ENCODE measurements at places on chromosomes 1 and 21. TPM values are rescaled to one million over a fixed set of nuclear protein-coding genes. Genes with fewer than 3 reads are reported as not detected.

NPHS2 gene
- not detected for total RNA-seq

CD1D gene
- total RNA-seq = 1.5 TPM

TMEM269 gene
- 1.4 TPM for total RNA-seq

PLA2G2D gene
- not detected for total RNA-seq

KCNJ9 gene
- not detected for total RNA-seq

SHISAL2A gene
- 14.0 TPM for total RNA-seq

TAS1R1 gene
- total RNA-seq = not detected

SPATA17 gene
- total RNA-seq = not detected

CRYBG2 gene
- 2.5 TPM for total RNA-seq

GRCh38 chr1:98949166-98949565 lies 55.5 kb downstream of the PLPPR5 start:
- no peak overlapping the region for H3K27ac ChIP-seq
- H3K4me1 ChIP-seq = no peaks in the 10 kb centered on the region
- no peaks in the 10 kb centered on the region for H3K36me3 ChIP-seq
- DNase-seq = no peak

- no peak for DNase-seq
- no peak overlapping the region for H3K4me3 ChIP-seq
- no peak overlapping the region for H3K27ac ChIP-seq
- H3K27me3 ChIP-seq = no peaks in the 10 kb centered on the region
- H3K36me3 ChIP-seq = no peaks in the 10 kb centered on the region
These were observed 11.0 kb downstream of the SLC2A5 start for GRCh38 chr1:9058465-9058864.

DNA sequence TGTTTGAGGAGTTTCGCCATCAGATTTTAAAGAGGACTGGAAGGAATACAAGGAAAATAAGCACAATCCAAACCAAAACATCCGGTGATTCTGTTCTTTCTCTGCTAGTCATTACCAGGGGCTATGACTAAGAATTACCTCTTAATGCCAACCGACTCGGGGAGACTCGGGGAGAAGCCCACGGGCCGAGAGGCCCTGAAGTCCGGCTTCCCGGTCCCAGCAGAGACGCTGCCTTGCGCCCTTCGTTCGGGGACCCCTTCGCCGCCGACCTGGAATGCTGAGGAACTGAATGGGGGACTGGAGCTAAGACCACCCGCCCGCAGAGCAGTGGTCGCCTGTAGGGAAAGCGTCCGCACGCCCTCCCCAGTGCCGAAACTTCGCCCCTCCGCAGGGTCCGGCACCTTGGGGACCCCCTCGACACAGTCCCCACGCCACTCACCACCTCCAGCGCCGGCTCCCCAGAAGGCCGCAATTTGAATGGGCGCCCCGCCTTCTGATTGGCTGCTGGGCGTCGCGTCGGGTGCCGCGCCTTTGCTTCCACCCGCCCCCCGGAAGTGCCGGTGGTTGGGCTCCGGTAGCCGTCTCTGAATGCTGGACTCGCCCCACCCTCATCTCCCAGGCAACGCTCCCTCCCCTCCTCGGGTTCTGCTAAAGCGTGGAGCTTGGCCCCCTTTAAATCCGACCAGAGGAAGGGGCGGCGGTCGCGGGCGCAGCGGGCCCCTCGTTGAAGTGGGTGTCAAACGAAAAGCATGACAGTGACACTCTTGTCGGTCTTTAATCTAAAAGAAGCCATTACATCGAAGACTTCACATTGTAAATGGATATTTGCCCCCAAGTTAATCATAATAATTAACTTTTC lies at the start of gene KIF14:
TSS of gene KIF14 (minus strand) at position 479 of the 859 bp plus-strand sequence. CDS start 2,028 bp downstream, outside the sequence.
- DNase-seq = peak; percentile 94
- peak within 1 kb of the TSS; percentile 61 for H3K4me3 ChIP-seq
- H3K36me3 ChIP-seq = no peaks in the 10 kb centered on the region

DNA sequence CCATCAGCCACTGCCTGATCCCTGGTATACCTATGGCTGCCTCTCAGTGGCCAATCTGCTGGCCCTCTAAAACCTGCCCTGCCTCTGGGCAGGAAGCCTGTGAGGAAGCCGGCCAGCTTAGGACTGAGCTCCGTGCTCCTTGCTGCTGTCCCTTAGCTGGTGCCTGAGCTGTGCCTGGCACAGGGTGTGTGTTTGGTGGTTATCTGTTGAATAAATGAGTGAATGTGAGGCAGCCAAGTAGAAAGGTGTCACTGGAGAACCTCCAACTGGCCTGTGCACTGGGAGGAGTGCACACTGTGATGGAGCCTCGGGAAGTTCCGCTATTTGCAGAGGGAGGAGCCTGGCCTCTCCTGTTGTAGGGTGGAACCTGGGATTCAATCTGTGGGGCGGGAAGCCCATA lies 63.4 kb upstream of the STUM start:
- no peak overlapping the region for H3K4me3 ChIP-seq
- no peak overlapping the region for H3K27ac ChIP-seq
- H3K27me3 ChIP-seq = no peaks in the 10 kb centered on the region
- H3K36me3 ChIP-seq = no peaks in the 10 kb centered on the region
- no peaks in the 10 kb centered on the region for H3K4me1 ChIP-seq

GRCh38 chr1:2791027-2791760 lies 10.3 kb downstream of the TTC34 start:
- H3K27me3 ChIP-seq = peaks cover 5% of the 10 kb centered on the region
- DNase-seq = peak; percentile 7
- peaks cover 2% of the 10 kb centered on the region for H3K4me1 ChIP-seq
- no peak overlapping the region for H3K4me3 ChIP-seq
- no peaks in the 10 kb centered on the region for H3K36me3 ChIP-seq

DNA sequence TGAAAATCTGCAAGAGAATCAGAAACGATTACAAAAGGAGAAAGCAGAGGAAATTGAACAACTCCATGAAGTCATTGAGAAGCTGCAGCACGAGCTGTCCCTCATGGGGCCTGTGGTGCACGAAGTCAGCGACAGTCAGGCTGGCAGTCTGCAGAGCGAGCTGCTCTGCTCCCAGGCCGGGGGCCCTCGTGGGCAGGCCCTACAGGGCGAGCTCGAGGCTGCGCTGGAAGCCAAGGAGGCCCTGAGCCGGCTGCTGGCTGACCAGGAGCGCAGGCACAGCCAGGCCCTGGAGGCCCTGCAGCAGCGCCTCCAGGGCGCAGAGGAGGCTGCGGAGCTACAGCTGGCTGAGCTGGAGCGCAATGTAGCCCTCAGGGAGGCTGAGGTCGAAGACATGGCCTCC lies 47.5 kb upstream of the DIP2A start:
- peaks cover 15% of the 10 kb centered on the region for H3K4me1 ChIP-seq
- DNase-seq = no peak
- peaks cover 7% of the 10 kb centered on the region for H3K36me3 ChIP-seq
- no peaks in the 10 kb centered on the region for H3K27me3 ChIP-seq

- H3K4me1 ChIP-seq = no peaks in the 10 kb centered on the region
- no peak for DNase-seq
- no peaks in the 10 kb centered on the region for H3K27me3 ChIP-seq
- no peaks in the 10 kb centered on the region for H3K36me3 ChIP-seq
These were observed 25.7 kb downstream of the KCNK1 start for GRCh38 chr1:233639611-233640010.

DNA sequence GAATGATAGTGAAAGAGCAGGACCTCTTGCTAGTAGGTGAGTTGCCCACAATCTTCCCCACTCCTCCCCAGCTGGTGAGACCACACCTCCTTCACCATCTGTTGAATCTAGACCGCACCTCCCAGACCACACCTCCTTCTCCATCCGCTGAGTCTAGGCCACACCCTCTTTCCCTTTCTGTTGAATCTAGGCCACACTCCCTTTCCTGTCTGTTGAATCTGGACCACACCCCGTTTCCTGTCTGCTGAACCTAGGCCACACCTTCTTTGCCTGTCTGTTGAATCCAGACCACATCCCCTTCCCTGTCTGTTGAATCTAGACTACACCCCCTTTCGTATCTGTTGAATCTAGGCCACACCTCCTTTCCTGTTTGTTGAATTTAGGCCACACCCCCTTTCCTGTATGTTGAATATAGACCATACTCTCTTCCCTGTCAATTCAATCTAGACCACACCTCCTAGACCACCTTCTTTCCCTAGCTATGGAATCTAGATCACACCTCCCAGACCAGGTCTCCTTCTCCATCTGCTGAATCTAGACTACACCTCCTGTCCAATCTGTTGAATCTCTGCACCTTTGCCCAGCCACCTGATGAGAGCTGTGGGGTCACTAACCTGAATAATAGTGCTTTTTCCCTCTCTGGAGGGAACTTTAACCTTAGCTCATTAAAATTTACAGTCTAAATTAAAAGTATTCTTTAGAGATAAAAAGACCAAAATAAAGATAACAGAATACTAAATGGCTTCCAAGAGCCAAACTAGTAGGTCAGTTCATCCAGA lies 116.3 kb downstream of the DAB1 start:
- H3K4me3 ChIP-seq = no peak overlapping the region
- H3K4me1 ChIP-seq = peaks cover 10% of the 10 kb centered on the region
- no peaks in the 10 kb centered on the region for H3K36me3 ChIP-seq

- peak; percentile 16 for DNase-seq
- no peak overlapping the region for H3K27ac ChIP-seq
- peaks cover 2% of the 10 kb centered on the region for H3K27me3 ChIP-seq
- no peaks in the 10 kb centered on the region for H3K36me3 ChIP-seq
- no peak overlapping the region for H3K4me3 ChIP-seq
- peaks cover 18% of the 10 kb centered on the region for H3K4me1 ChIP-seq
These were observed 39.4 kb downstream of the DMRTB1 start for GRCh38 chr1:53498555-53499131.

DNA sequence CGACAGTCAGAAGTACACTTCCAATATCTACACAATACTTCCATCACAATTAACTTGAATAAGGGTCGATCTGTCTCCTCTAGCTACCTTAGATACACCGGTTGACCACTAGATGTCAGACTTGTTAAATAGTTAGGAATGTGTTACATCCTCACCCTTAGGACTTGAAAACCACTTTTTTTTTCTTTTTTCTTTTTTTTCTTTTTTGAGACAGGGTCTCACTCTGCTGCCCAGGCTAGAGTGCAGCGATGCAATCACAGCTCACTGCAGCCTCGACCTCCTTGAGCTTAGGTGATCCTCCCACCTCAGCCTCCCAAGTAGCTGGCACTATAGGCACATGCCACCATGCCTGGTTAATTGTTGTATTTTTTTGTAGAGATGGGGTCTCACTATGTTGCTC lies 120.4 kb upstream of the GREM2 start:
- H3K36me3 ChIP-seq = no peaks in the 10 kb centered on the region
- DNase-seq = peak; percentile 13
- no peaks in the 10 kb centered on the region for H3K4me1 ChIP-seq
- no peaks in the 10 kb centered on the region for H3K27me3 ChIP-seq
- H3K27ac ChIP-seq = no peak overlapping the region

DNA sequence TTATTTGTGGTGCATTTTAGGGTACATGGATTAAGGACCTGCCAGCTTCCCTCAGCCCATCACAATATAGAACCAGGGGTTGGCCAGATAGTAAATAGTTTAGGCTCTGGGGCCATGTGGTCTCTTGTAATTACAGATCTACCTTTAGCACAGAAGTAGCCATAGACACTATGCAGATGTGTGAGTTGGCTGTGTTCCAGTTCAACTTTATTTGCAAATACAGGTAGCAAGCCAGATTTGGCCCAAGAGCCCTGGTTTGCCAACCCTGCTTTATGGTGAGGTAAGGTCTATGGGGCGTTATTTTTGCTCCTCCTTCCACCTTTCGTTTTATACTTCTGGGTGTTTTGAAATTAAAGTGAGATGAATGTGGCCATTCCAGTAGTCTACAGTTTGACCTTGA lies 48.7 kb downstream of the MRPS6 start:
- no peak overlapping the region for H3K27ac ChIP-seq
- peaks cover 20% of the 10 kb centered on the region for H3K36me3 ChIP-seq
- H3K4me1 ChIP-seq = no peaks in the 10 kb centered on the region
- H3K4me3 ChIP-seq = no peak overlapping the region
- DNase-seq = no peak

- no peak overlapping the region for H3K4me3 ChIP-seq
- no peak for DNase-seq
- H3K36me3 ChIP-seq = no peaks in the 10 kb centered on the region
- H3K27ac ChIP-seq = no peak overlapping the region
- H3K27me3 ChIP-seq = peaks cover 3% of the 10 kb centered on the region
- H3K4me1 ChIP-seq = peaks cover 12% of the 10 kb centered on the region
These were observed 26.9 kb downstream of the TOMM20 start for GRCh38 chr1:235101558-235102258.

DNA sequence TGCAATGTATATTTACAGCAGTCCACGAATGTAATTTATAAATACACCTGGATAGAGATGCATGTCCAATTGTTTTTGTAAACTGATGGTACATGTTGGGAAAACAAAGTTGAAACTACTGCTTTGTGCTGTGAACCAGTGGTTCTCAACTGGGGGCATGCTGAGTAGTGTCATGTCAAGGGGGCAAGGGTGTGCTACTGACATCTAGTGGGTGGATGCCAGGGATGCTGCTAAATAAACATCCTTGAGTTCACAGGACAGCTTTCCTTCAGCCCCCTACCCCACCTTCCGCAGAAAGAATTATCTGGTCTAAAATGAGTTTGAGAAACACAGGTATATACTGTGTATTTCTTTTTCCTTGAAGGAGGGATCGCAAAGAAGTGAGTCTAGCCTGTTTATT lies 95.9 kb downstream of the RASAL2 start:
- no peaks in the 10 kb centered on the region for H3K4me1 ChIP-seq
- H3K27ac ChIP-seq = no peak overlapping the region

DNA sequence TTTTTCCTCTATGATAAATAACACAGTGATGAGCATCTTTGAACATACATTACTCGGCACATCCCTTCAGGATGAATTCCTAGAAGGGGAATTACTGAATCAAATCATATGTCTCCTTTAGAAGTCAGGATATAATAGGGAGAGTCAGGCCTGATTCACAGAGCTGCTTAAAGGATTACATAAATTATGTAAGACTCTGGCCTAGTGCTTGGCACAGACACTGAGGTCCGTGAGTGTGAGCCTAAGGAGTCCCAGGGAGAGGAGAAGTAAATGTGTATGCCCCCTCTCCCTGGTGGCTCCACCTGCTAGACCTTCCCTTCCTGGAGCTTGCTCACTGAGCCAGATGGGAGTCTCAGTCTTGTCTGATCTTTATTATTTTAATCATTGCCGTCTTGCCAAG lies 8.6 kb upstream of the FOXE3 start:
- no peaks in the 10 kb centered on the region for H3K27me3 ChIP-seq
- H3K36me3 ChIP-seq = no peaks in the 10 kb centered on the region

- no peaks in the 10 kb centered on the region for H3K36me3 ChIP-seq
- peaks cover 53% of the 10 kb centered on the region for H3K4me1 ChIP-seq
- H3K4me3 ChIP-seq = no peak overlapping the region
- H3K27ac ChIP-seq = peak overlapping the region; percentile 3
These were observed 16.6 kb upstream of the RAP1A start for GRCh38 chr1:111602974-111603373.

- H3K27ac ChIP-seq = no peak overlapping the region
- peaks cover 18% of the 10 kb centered on the region for H3K36me3 ChIP-seq
- no peak for DNase-seq
- no peaks in the 10 kb centered on the region for H3K27me3 ChIP-seq
- H3K4me3 ChIP-seq = no peak overlapping the region
These were observed 35.7 kb downstream of the PTP4A2 start for GRCh38 chr1:31902510-31902860.

- H3K4me3 ChIP-seq = no peak overlapping the region
- DNase-seq = no peak
- no peaks in the 10 kb centered on the region for H3K36me3 ChIP-seq
- H3K4me1 ChIP-seq = no peaks in the 10 kb centered on the region
- peaks cover 9% of the 10 kb centered on the region for H3K27me3 ChIP-seq
These were observed 4.9 kb upstream of the OPRD1 start for GRCh38 chr1:28807046-28807445.

GRCh38 chr1:87600055-87600850 lies 271.6 kb downstream of the LMO4 start:
- no peaks in the 10 kb centered on the region for H3K4me1 ChIP-seq
- H3K27me3 ChIP-seq = no peaks in the 10 kb centered on the region
- no peak overlapping the region for H3K4me3 ChIP-seq
- H3K27ac ChIP-seq = no peak overlapping the region
- DNase-seq = no peak
- no peaks in the 10 kb centered on the region for H3K36me3 ChIP-seq
